Type B pancreatic cell (in vitro differentiated cells): ENCODE measurements at places on chromosomes 2 and 18.

DNA sequence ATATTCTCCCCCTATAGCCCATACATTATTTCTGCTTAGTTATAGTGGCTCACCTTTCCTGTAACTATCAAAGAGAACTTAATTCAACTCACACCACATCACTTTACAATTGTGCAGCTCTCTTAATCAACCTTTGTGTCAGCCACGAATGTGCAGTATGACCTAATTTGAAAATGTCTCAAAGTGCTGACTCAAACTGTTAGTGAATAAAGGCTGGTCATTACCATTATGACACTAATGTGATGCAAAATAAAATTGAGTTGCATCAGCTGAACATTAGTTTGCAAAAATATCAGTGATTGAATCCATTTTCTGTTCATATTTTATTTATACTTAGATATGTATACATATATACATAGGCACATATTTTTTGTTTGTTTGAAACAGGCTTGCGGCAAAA, 251.8 kb downstream of the MEIS1 start:
- DNase-seq: no peak

GRCh38 chr2:48272199-48272598, 257.8 kb upstream of the STON1 start:
- no peak for DNase-seq

DNA sequence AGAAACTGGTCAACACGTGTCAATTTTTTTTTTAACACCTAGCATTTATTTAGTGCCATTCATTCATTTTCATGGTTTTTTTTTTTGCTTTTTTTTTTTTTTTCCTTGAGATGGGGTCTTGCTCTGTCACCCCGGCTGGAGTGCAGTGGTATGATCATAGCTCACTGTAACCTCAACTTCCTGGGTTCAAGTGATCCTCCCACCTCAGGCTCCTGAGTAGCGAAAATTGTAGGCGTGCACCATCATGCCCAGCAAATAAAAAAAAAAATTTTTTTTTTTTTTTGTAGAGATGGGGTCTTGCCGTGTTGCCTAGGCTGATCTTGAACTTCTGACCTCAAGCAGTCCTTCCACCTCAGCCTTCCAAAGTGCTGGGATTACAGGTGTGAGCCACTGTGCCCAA, 21.1 kb downstream of the USP14 start:
- no peak for DNase-seq

GRCh38 chr18:80010551-80010906, 22.2 kb upstream of the TXNL4A start:
- no peak for DNase-seq
